Fibroblast of pulmonary artery (primary cell): ENCODE measurements at places on chromosomes 1 and 21.
A peak's percentile ranks its signal among the peaks of the same experiment; 100 is the strongest.

- no peak for DNase-seq
Measured at GRCh38 chr1:26949926-26950319, 10.3 kb downstream of the KDF1 start.

- no peak for DNase-seq
Measured at GRCh38 chr1:116540088-116540487, 30.7 kb downstream of the CD58 start.

- no peak for DNase-seq
Measured at GRCh38 chr1:54017979-54018378, at the start of gene LDLRAD1. TSS of gene LDLRAD1 (minus strand) at chr1:54018186. CDS start at chr1:54018112, 74 bp downstream.

DNA sequence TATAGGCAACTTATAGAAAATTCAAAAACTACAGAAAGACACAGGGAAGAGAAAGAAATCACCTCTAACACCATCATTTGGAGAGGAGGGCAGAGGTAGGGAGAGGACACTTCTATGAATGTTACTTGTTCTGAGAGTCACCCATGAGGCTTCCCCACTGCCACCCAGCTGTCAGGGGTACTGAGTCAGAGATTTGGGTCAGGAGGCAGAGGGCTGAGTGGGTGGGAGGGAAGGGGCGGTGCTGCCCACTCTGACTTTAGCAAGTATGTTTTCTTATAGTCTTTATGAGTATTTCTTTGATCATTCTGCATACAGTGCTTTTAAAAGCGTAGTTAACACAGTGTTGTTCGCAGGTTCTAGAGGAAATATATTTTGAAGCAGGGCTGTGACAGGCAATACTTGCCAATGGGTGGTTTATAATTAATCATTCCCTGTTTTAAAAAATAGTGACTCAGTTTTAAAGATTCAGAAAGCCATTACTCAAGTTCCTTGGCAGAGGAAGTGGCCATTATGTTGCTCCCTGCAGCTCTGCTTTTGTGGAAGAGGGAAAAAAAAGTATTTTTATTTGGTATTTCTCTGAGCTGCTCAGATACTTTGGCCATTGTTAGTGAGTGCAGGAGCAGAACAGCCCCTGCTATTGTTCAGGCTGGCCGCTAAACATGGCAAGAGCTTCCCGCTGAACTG lies 18.3 kb downstream of the IL6R start:
- peak; percentile 79 for DNase-seq

DNA sequence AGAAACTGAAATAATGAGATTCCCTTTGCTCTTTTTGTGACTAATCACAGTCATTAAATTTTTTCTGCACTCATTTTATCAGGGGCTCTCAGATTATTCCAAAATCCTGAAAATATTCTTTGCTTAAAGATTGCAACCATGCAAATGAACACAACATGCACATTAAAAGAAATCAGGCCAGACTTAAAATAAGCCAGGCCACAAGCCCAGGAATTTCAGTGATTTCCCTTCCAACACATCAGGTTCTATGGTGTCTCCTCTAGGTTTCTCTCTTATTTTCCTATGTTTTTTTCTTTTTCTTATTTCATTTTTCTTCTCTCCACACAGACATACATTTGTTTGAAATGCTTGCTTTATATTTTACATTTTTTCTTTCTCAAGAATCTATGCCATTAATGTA lies 65.3 kb downstream of the NIBAN1 start:
- no peak for DNase-seq

GRCh38 chr1:115753361-115753760 lies 15.2 kb downstream of the CASQ2 start:
- no peak for DNase-seq

DNA sequence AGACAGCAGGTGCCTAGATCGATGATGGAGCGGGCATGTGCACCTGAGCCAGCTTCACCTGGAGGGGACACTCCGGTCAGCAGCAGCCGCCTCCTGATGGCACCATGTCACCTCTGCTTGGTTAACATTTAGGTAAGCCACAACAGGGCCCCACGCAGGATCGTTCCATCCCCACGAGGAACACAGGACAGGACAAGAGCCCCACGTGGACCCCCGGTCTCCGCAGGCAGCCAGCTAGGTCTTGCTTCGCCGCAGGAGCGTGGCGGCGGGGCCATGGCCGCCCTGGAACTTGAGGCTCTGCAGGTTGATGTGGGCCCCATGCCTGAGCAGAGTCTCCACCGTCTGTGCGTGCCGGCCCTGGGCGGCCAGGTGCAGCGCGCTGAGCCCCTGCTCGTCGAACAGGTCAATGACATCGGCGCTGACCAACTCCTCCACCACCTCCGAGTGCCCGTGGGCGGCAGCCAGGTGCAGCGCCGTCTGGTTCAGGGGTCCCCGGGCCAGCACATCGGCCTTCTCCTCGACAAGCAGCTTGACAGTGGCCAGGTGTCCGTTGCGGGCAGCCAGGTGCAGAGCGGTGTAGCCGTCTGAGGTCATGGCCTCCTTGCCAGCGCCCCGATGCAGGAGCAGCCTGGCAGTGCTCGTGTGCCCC lies 26.1 kb downstream of the RIPK4 start:
- DNase-seq, result no peak
